ENCODE measurements at places on chromosomes 2 and 18.

DNA sequence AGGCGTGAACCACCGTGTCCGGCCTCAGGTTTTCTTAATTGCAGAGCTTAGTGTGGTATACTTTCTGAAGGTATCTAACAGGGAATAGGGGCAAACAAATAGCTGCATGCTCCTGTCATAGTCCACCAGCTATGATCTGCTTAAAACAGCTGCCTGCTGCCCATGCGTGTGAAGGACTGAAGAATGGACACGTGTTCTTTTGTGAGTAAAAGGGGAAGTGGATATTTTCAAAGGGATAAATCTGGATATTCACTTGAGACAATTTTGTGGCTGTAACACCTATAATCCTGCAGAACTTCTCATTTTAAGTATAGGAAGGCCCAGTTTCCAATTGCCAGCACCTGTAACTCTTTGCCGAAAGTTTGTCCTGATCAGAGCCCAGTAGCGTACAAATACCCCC lies 44.7 kb downstream of the TRPM8 start:
- DNase-seq, result no peak

- DNase-seq, result peak; percentile 39
These were observed 125.8 kb downstream of the NETO1 start for GRCh38 chr18:72742002-72742401.

- DNase-seq, result no peak
These were observed 981 bp downstream of the C2orf66 start for GRCh38 chr2:196808083-196808665.

GRCh38 chr18:6437937-6438818 lies 23.5 kb upstream of the L3MBTL4 start:
- no peak for DNase-seq

- no peak for DNase-seq
These were observed 174.5 kb downstream of the PID1 start for GRCh38 chr2:229096409-229097066.

- DNase-seq, result peak; percentile 90
These were observed 99.4 kb upstream of the RND3 start for GRCh38 chr2:150586858-150587257.

DNA sequence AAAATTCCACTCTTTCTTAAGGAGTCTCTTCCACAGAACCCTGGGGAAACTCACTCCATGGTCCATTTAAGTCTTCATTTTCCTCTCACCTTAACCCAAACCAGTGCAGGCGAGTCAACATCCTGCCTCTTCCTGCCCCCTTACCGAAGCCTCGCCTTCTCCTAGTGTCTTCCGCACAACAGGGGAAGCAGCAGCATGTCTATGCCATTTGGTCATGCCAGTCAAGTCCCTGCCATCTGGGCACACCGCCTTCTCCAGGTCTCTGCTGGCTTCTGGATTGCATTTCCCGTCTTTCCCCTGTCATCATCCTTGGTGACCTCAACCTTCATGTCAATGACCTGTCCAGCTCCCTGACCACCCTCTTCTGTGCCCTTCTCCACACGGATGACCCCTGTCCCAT lies 77.3 kb upstream of the FZD7 start:
- no peak for DNase-seq

GRCh38 chr18:32040936-32041335 lies 22.3 kb downstream of the RNF125 start:
- DNase-seq, result no peak

DNA sequence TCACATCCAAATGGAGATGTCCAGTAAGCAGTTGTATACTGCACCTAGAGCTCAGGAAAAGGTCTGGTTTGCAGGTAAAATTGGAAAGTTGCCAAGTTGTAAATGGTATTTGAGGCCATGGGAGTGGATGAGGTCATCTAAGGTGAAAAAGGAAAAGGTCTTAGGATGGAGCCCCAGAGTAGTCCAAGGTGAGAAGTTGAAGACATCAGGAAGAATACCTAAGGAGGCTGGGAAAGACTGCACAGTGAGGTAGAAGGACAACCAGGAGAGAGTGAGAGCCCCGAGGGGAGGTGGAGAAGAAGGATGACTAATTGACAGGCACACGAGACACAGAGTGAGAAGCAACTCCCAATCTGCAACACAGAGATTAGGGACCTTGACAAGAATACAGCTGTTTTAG lies 10.7 kb downstream of the DPP4 start:
- peak; percentile 55 for DNase-seq
